Activated CD4-positive, alpha-beta T cell treated with anti-CD3 and anti-CD28 coated beads, Interleukin-2, Interleukin-6, amounts not matched to agents 100 ng/mL and 50 ng/mL, durations not matched to agents 16 hours and 8 hours (primary cell): ENCODE measurements at places on chromosomes 2 and 18.

DNA sequence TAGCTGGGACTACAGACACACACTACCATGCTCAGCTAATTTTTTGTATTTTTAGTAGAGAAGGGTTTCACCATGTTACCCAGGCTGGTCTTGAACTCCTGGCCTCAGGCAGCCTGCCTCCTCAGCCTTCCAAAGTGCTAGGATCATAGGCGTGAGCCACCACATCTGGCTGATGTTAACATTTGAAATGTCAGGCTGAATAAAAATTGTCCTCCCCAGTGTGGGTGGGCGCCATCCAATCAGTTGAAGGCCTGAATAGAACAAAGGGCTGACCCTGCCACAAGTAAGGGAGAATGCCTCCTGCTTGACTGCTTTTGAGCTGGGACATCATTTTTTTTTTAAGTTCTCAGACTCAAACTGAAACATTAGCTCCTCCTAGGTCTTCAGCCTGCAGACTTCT is 21.0 kb upstream of the RHOB start:
- no peak for DNase-seq

DNA sequence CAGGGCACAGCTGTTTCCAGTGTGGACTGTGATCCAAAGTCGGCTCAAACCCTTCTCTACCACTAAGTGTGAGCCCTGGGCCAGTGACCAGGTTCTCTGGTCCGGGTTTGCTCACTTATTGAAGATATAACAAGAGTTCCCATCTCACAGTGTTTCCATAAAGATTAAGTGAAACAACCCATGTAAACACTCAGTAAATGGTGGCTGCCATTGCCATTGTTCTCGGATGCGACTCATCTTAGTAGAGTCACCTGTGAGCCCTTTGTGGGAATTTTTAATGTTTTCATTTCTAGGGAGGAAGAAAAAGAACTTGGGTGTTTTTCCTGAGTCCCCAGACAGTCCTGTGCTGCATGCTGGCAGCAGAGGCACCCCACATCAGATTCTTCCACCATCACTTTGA is 53.4 kb downstream of the TPGS2 start:
- DNase-seq = no peak

- DNase-seq = no peak
These were observed 56.9 kb downstream of the ITGA6 start for GRCh38 chr2:172484253-172484652.

DNA sequence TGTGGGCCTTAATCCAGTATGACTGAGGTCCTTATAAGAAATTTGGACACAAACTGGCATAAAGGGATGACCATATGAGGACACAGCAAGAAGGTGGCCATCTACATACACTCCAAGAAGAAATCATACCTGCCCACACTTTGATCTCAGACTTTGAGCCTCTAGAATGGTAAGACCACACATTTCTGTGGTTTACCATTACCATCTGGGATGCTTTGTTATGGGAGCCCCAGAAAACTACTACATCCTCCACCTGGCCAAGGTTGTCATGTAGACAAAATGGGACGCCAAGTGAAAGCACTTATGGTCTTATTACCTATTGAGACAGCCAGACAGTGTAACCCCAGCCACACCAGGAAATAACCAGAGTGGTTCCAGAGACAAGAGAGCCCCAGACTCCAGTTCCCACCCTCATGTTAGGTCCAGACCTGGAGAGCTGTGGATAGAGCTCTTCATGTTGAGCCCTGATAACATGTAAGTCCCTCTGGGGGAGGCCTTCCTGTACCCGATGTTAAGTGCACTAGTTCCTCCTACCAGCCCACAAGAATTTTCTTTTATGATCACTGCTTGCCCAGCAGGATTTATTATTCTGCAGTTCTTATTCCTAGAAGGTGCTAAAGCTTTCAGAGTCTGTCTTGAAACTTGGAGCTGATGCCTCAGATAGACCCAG is 4.6 kb upstream of the ADD2 start:
- DNase-seq = no peak

DNA sequence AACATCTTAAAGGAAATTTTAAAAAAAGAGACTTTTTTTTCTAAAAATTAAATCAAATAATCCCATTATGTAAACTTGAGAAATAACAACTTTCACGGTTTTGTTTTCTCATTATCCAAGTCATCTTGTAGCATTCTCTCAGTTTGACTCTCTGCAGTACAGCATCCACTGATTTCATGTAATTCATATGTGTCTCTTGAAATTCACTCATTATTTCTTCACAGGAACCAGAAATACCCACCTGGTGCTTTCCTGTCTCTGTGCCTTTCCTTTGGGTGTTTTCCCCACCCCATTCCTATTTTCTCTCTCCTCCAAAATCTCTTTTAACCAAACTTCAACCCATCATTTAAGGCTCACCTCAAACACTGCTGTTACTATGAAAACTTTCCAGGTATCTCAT is 116.1 kb upstream of the STK17B start:
- DNase-seq = peak; percentile 44
